ENCODE measurements at places on chromosomes 1 and 21.

DNA sequence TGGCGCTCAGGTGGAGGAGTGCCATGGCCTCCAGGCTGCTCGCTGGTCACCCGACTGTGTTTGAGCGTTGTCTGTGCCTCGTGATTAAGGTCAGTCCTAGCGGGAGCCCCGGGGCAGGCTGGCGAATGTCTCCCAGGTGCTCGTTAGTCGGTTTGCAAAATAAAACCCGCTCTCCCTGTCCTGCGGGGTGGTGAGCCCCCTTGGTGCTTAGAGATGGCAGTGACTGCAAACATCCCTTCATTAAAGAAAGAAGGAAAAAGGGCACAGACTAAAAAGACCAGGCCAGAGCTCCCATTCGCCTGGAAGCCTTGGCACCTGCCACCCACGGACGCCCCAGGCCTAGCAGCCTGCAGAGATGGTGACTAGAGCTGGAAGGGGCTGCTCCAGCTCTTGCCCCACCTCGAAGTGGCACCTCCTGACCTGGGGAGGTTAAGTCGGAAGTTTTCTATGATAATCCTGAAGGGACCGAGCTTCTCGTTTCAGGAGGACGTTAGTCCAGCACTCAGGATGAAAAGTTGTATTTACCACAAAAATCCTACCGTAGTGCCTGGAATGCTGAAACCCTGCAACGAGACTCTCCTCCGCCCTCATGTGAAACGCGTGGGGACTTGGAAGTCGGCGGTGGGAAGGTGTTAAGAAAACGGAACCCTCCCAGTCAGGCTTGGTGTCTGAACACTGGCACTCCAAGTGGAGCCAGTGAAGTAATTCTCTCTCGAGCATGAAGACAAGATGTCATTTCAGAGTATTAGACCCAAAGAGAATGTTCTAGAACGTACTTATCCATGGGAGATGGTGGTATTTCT, 24.6 kb downstream of the RIPK4 start:
- no peak for DNase-seq

- DNase-seq: no peak
Measured at GRCh38 chr1:33687000-33687399, 176.9 kb upstream of the HMGB4 start.

- DNase-seq: no peak
Measured at GRCh38 chr21:40635391-40635790, 211.6 kb downstream of the DSCAM start.

- no peak for DNase-seq
Measured at GRCh38 chr1:184116287-184116686, 64.8 kb downstream of the TSEN15 start.

- DNase-seq: no peak
Measured at GRCh38 chr1:161838885-161839284, 72.8 kb downstream of the ATF6 start.

GRCh38 chr1:240706150-240706935, 94.4 kb upstream of the GREM2 start:
- no peak for DNase-seq

DNA sequence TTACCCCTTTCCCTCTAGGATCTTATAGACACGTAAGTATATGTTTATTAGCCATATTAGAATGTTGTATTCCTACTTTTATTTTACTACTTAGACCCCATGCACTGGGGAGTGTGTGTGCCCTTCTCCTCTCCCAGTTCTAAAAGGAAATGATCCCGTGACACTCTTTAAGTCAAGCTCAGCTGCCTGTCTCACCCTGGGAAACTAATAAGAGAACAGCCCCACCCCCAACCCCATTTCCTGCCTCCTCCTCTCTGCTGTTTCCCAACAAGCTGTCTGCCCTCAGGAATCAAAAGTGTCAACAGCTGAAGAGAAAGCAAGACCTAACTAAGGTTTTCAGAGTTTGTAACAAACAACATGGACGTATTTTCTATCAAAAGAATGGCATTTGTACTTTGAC, 92.6 kb upstream of the VAV3 start:
- DNase-seq: no peak

DNA sequence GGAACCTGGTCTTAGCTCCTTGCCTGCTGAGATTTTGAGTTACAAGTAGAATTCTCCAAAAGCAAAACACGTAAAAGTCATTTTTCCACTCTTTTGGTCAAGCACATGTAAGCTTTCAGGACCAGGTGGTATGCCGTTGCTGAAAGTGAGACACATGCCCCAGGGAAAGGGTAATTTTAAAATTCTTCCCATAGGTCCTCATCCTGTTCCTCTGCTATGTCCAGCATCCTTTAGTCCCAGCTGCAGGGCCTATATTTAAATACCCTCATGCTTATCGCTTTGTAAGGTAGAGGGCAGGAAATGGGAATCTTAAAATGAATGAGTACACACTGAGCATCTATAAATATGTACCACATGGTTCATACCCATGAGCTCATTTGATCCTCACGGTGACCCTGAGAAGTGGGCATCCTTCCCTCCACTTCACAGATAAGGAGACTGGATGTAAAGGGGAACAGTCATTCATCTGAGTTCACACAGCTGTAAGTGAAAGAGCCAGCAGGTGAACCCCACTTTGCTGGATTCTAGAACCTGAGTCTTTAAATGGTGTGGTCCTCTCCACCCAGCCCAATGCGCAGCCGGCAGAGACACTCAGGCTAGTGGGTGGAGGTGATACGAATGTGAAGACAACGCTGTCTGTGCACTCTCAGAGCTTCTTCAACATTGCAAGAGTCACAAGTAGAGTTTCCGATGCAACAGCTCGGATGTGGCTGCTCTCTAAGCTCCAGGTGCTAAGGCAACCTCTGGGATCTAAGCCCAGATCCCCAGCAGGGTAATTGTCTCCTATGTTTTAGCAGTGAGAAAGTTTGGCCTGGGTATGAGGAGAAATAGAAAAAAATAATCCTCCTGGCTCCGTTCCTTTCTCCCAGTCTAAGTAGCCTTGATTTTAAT, 163.5 kb downstream of the PLXNA2 start:
- DNase-seq: no peak
